ENCODE measurements at places on chromosomes 5 and 9. TPM values are rescaled to one million over a fixed set of nuclear protein-coding genes. Genes with fewer than 3 reads are reported as not detected.

The ARHGEF28 gene
- 0.11 TPM for total RNA-seq

The GMCL2 gene
- total RNA-seq: not detected

The ISOC1 gene
- total RNA-seq: 26.6 TPM

The MOB3B gene
- total RNA-seq: 0.94 TPM

The ACTL7A gene
- not detected for total RNA-seq

- DNase-seq: no peak
These were observed 1410.5 kb upstream of the CDH18 start for GRCh38 chr5:21398511-21398910.

DNA sequence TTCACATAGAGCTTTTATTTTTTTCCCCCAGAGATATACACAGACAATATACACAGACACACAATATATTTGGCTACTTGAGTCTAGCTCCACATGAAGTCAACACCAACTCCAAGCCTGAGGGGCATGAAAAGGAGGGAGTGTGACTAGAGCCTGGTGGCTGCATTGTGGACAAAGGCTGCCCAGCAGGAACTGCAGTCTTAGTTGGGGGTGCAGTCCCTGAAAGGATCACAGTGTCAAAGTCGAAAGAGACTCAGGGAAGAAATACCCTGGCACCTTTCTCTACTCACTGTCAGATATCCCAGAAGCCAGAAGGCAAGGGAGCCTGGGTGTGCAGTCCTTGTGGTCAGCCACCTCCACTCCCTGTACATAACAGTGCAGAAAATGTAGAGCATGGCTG, 231.6 kb upstream of the RPS23 start:
- no peak for DNase-seq

DNA sequence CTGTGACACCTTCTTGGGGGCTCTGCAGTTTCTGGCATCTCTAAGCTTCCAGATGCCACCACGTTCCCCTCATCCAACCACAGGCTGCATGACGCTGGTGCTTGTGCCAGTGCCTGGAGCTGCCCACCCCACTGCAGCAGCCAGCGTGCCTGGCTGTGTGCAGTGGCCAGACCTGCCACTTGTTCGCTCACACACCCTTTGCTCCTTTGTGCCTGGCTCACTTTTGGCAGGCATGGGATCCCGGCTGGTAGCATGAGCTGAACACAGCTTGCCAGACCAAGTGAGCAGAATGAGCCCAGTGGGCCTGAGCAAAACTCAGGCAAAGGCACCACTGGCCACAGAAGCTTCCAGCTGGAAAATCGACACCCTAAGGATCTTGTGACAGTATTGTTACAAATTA, 562.9 kb upstream of the ACO1 start:
- no peak for DNase-seq

GRCh38 chr5:10167806-10168205, 81.9 kb downstream of the ATPSCKMT start:
- no peak for DNase-seq

DNA sequence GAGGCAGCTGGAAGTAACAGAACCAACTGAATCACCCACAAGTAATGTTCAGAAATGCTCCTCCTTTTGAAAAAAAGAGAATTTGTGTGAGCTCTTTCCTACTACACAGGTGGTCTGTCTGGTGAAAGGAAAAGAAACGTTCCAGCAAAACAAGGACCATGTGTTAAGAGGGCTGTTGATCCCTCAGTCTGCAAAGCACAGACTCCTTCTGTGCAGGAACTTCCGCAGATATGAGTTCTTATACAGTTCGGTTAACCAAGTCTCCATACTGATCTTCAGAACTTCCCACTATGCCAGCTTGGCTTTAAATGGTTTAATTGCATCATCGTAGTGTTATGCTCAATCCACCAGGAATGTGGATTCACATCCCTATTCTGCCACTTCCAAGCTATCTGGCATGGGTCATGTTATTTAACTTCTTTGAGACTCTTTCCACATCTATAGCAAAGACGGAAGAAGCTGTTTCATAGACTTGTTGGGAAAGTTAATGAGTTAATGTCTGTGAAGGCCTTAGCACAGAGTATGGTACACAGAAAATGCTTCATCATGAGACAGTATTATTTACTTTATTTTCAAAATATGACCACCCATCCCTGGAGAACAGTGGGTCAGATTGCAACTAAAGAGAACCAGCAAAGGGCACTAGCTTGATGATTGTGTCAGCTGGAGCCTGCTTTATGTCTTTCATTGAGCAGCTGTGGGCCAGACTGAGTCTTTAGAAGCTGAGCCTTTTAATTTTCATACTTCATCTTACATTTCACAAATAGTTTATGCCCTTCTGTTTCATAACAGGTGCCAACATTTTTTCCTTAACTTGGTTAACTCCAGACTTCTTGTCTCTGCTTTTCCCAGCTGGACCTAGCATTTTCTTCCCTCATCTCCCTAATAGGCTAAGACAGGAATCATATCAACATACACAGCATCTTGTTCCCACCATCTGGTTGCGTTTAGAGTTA, 89.9 kb downstream of the MAMDC2 start:
- no peak for DNase-seq

- no peak for DNase-seq
These were observed 108.3 kb upstream of the KIF2A start for GRCh38 chr5:62197697-62198096.

- DNase-seq: no peak
These were observed 355.3 kb downstream of the BNC2 start for GRCh38 chr9:16515207-16515606.

GRCh38 chr5:158679221-158679641, 420.5 kb downstream of the EBF1 start:
- DNase-seq: no peak

- DNase-seq: no peak
These were observed 40.9 kb upstream of the SUSD3 start for GRCh38 chr9:93017621-93018020.
